Activated CD4-positive, alpha-beta T cell treated with anti-CD3 and anti-CD28 coated beads, Interleukin-10, Interleukin-2, amounts not matched to agents 100 ng/mL and 50 ng/mL, durations not matched to agents 16 hours and 8 hours (primary cell): ENCODE measurements at places on chromosomes 1 and 21.
A peak's percentile ranks its signal among the peaks of the same experiment; 100 is the strongest.

- no peak for DNase-seq
Observed at GRCh38 chr1:32071758-32072621, 749 bp upstream of the TMEM39B start.

DNA sequence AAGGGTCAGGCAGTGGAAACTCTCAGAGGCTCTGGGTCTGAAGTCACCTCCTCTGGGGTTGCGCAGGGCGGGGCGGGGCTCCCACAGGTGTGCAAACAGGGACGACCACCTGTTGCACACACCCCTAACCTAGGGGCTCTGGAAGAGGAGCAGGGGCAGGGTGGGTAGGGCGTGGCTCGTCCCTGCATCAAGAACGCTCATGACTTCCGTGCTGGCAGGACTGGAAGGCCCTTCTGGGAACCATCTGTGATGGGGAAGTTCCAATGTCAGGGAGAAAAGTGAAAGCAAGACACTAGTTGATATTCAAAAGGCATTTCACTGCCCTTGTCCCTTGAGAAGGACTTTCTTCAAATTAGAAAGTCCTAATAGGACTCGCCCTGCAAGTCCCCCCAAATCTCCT is 22.1 kb upstream of the CLSTN1 start:
- DNase-seq, result no peak

GRCh38 chr1:205810448-205811157 is 2.4 kb downstream of the SLC41A1 start:
- no peak for DNase-seq

DNA sequence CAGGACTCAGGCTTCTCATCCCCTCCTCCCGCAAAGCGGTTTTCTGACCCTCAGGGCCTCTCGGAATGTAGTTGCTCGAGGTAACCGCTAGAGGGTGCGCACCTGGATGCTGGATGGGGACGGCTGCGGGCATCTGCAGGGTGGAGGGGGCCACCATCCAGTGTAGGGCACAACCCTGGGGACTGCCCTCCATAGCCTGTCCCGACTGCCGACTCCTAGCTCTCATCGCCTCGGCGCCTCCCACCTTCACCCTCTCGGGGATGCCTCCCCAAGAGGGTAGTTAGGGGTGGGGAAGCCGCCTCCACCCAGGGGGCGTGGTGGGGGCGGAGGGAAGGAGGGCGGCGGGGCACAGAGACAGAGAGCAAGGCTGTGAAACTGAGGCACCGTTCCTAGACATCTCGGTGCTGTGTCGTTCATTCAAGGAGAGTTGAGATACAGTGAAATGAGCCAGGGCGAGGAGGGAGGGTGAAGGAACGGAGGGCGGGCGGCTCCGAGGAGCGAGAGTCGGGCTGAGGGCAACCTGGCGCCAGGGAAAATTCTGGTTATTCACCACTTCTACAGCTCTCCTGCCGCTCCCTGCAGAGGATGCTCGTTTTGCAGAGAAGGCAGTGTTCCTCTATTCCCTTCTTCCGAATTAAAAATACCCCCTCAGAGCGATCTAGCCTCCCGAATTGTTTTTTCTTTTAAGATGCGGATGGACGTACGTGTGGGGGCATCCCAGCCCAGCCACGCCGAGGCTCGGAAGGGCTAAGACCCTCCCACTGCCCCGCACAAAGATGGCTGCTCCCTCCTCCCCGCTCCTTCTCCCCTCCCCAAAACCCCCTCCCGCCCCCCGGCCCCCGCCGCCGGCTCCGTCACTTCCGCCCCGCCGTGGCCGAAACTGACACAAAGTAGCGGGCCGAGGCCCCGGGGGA is at the start of gene ATP8B2:
TSS of gene ATP8B2 (plus strand) at position 857 of the 914 bp plus-strand sequence. CDS start 2,617 bp downstream, outside the sequence.
- peak; percentile 90 for DNase-seq

GRCh38 chr1:220331318-220331717 is 59.1 kb upstream of the RAB3GAP2 start:
- no peak for DNase-seq

GRCh38 chr21:43357715-43358430 is 69.1 kb downstream of the SIK1 start:
- no peak for DNase-seq

GRCh38 chr21:37410639-37411038 is 44.1 kb downstream of the DYRK1A start:
- no peak for DNase-seq

- peak; percentile 73 for DNase-seq
Observed at GRCh38 chr1:67211589-67212563, 45.6 kb downstream of the IL23R start.
